Breast epithelium (tissue), 4 donors: ENCODE measurements at places on chromosomes 3 and 15. TPM values are rescaled to one million over a fixed set of nuclear protein-coding genes. Genes with fewer than 3 reads are reported as not detected.

GRCh38 chr3:86481031-86481430, 509.9 kb downstream of the VGLL3 start:
- no peak for DNase-seq

The RETNLB gene
- total RNA-seq: not detected

DNA sequence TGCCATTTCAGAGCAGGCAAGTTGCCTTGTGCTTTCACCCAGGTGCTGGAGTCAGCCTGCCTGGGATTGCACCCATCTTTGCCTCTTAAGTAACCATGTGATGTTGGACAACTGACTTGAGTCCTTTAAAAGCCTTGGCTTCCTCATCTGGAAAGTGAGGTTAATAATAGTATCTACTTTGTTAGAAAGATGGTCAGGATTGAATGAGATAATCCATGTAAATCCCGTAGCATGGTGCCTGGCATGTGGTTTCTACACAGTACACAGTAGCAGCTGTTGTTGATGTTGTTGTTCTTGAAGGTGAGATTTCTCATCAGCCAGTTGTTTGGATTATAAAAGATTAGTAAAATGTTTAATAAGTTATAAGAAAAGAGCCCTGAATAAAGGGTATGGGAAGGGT, 48.8 kb downstream of the PSMD6 start:
- no peak for DNase-seq

The UNC13C gene
- total RNA-seq: 0.32 TPM

- no peak for DNase-seq
Measured at GRCh38 chr15:48722764-48723661, 77.5 kb upstream of the FBN1 start.

DNA sequence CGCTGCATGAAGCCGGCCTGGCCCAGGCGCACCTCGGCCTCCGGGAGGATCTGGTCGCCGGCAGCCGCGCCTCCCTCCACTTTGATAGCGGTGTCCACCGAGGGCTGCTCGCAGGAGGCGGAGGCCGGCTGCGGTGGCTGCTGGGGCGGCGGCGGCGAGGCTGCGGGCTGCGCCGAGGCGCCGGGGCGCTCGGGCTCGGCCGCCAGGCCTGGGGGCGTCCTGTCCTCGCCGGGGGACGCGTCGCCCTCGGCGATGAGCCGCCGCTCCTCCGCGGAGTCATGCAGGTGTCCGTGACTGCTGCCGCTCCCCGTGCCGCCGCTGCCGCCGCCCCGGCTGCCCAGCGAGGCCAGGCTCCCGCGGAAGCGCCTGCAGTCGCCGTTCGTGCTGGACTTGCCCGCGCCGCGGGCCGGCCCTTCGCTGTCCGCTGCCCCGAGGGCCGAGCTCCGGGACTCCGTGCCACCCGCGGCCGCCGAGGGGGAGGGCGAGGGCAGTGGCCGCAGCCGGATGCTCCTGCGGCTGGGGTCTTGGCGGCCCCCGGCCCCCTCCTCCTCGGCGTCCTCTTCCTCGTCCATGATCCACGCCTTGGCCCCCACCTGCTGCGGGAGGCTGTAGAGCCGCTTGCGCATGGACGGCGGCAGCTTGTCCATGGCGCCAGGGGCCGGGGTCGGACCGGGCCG, 996 bp downstream of the HCN4 start:
- DNase-seq: no peak

The OCA2 gene
- 0.59 TPM for total RNA-seq

GRCh38 chr3:181317508-181317907, 328.0 kb upstream of the DNAJC19 start:
- no peak for DNase-seq

DNA sequence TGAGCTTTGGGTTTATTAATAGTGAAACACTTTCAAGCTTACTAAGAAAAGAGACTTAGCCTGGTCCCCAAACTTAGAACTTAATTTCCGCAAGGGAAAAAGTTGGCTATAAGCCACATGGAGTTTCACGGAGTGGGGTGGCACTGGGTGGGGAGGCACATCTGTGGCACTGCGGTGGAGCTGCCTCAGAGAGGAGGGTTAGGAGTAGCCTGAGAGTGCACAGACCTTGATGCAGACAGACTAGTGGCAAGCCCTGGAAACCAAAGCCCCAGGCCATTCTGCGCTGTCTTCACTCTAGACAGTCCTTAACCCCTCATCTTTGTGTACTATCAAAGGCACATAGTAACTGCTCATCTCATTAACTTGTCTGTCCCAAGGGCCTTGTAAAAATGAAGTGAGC, 22.0 kb downstream of the CXCR6 start:
- DNase-seq: no peak

DNA sequence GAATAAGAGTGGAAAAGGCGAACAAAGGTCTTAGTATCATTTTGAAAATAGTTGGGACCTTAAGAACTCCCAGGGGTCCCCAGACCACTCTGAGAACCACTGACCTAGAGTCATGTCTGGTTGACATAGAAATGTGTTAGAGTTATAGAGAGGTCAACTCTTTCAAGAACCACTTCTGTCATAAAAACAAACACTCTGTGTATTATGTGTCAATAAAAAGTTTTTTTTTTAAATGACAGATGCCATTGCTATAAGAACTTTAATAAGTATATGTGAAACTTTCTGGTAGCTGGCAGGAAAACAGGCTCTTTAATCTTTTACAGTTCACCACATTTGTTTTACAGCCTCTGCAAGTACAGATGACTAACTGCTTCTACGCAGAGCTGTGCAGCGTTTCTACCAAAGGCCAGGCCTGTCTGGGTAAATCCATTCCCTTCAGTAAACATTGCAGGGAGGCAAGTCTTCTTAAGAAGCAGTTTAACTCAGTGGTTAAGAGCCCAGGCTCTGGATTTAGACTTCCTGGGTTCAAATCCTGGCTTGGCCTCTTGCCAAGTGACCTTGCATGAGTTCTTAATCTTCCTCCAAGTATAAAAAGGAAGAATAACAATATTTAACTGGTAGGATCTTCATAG, 56.6 kb downstream of the RFTN1 start:
- no peak for DNase-seq

- DNase-seq: no peak
Measured at GRCh38 chr15:48102167-48102566, 18.6 kb upstream of the SLC24A5 start.

DNA sequence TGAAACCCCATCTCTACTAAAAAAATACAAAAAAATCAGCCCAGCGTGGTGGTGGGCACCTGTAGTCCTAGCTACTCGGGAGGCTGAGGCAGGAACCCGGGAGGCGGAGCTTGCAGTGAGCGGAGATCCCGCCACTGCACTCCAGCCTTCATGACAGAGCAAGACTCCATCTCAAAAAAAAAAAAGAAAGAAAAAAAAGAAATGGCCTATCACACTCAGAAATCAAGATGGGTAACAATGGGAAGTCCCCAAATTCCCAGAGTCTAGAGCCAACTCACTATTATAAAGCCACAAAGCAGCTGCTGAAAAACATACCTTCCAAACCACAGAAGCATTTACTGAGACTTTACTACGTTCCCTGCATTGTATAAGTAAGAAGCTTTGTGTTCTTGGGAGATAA, 7.5 kb downstream of the HDGFL3 start:
- no peak for DNase-seq

DNA sequence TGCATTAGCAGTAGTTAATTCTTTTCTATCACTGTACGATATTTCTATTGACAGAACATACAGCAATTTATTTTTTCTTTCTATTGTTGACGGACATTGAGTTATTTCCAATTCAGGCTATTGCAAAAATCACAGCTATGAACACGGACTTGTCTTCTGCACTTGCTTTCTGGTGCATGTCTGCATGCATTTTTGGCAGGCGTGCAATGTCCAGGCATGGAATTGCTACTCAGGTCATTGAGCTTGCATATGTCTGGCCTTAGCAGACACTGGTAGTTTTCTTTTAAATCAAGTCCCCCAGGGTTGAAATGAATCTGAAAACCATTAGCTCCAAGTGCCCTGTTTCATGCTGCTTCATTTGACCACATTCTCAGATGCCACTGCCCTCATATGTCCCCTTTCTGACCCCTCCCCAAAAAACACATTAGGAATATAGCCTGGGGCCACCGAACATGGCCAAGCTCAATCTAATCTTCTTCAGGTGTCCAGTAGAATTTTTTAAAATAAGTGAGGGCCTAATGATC, 72.8 kb downstream of the LRIG1 start:
- DNase-seq: no peak
